ENCODE measurements at places on chromosomes 3 and 15. TPM values are rescaled to one million over a fixed set of nuclear protein-coding genes. Genes with fewer than 3 reads are reported as not detected.

Gene KBTBD8
- 1.1 TPM for total RNA-seq

Gene HRG
- not detected for total RNA-seq

Gene IMPG2
- total RNA-seq = 0.65 TPM

Gene ANKUB1
- not detected for total RNA-seq

Gene SIN3A
- 52.9 TPM for total RNA-seq

Gene STRA6
- 0.18 TPM for total RNA-seq

Gene THAP10
- 7.9 TPM for total RNA-seq

Gene SNRK
- 24.9 TPM for total RNA-seq

Gene SCN11A
- total RNA-seq = 0.25 TPM

Gene NR1I2
- not detected for total RNA-seq

Gene WNT7A
- total RNA-seq = not detected

Gene GPR27
- 0.25 TPM for total RNA-seq

Gene PTH1R
- total RNA-seq = not detected

Gene AADAC
- total RNA-seq = 138 TPM

Gene SYNPR
- not detected for total RNA-seq

Gene CP
- not detected for total RNA-seq

Gene C3orf20
- not detected for total RNA-seq

Gene NUSAP1
- total RNA-seq = 21.3 TPM

Gene FAM107A
- total RNA-seq = 0.54 TPM

Gene C2CD4A
- not detected for total RNA-seq

Gene LMAN1L
- total RNA-seq = not detected

Gene SLC6A11
- total RNA-seq = not detected

Gene PLAAT1
- 0.90 TPM for total RNA-seq

Gene TMEM41A
- 14.5 TPM for total RNA-seq

Gene ZIC1
- not detected for total RNA-seq

Gene ZDHHC19
- total RNA-seq = not detected

Gene SLC22A14
- not detected for total RNA-seq

Gene ATP13A5
- total RNA-seq = not detected

Gene GASK1A
- total RNA-seq = 0.63 TPM

Gene JAGN1
- 25.8 TPM for total RNA-seq

Gene SLC28A2
- total RNA-seq = not detected

Gene CHRNA5
- 1.6 TPM for total RNA-seq

Gene GABRR3
- not detected for total RNA-seq

Gene GP9
- total RNA-seq = not detected

Gene GOLGA8M
- not detected for total RNA-seq

Gene MYO5C
- 0.36 TPM for total RNA-seq

Gene EHHADH
- 11.7 TPM for total RNA-seq

Gene GABPB1
- total RNA-seq = 31.9 TPM

Gene CMTM7
- 10.1 TPM for total RNA-seq

Gene PRKCD
- total RNA-seq = 2.9 TPM

Gene GOLGA6L9
- total RNA-seq = 1.2 TPM

Gene TMCO5A
- 0.49 TPM for total RNA-seq

Gene EFCAB12
- not detected for total RNA-seq

Gene CCR9
- not detected for total RNA-seq

Gene RBPMS2
- 0.09 TPM for total RNA-seq

Gene VGLL3
- 47.4 TPM for total RNA-seq

Gene MORC1
- total RNA-seq = not detected

Gene SNRPN
- 49.3 TPM for total RNA-seq

Gene ASB14
- not detected for total RNA-seq

Gene CNTN3
- total RNA-seq = 0.74 TPM

Gene ZNF445
- 14.3 TPM for total RNA-seq

Gene DUT
- 70.4 TPM for total RNA-seq

Gene LRRC58
- total RNA-seq = 39.5 TPM

Gene ADAMTS7
- total RNA-seq = 7.5 TPM

Gene SIDT1
- not detected for total RNA-seq

Gene PROK2
- total RNA-seq = not detected

Gene SLC12A1
- total RNA-seq = under 0.01 TPM

Gene NAA80
- 8.4 TPM for total RNA-seq

Gene DPPA2
- not detected for total RNA-seq

All from fibroblast of the aortic adventitia (primary cell).